ENCODE measurements at places on chromosomes 3 and 15.

DNA sequence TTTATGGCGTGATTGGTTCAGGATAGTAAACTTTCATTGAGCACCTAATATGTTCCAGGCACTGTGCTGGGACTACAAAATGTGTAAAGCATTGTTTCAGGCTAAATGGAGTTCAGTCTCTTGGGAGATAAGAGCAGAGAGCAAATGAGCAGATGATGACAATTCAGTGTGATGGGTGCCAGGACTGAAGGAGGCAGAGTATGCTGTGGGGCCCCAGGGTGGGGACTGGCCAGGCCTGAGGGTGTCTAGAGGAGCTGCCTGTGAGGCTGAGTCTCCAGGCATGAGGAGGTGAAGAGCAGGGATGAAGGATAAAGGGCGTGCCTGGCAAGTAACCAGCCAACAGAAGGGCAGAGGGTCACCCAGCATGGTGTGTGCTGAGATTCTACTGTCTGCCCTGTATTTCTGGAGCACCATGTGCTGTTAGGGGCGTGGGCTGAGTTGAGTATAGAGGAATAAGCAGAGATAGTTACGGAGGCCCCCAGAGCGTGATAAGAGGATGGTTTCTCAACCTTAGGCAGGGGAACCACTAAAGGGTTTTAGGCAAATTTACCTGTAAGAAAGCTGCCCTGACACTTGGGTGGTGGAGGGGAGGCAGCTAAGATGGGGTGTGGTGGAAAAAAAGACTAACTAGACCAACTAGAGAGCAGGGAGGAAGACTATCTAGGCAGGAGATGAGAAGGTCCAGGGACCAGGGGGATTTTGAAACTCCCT lies 38.5 kb downstream of the EPHB1 start:
- no peak for DNase-seq

GRCh38 chr3:74127256-74127655 lies 487.2 kb downstream of the CNTN3 start:
- DNase-seq: no peak

DNA sequence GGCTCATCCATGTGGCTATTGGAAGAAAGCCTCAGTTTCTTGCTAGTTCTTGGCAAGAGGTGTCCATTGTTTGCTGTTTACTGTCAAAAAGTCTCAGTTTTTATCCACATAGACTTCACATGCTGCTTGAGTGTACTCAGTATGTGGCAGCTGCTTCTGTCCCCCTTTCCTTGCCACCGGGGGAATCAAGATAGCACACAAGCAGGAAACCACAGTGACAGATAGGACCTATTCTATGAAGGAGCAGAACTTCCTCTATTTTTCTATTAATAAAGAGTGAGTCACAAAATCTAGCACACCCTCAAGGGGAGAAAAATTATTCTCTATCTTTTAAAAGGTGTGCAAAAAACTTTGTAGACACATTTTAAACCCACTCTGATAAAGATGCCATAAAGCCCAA lies 121.4 kb upstream of the GMNC start:
- no peak for DNase-seq

GRCh38 chr15:46034755-46035154 lies 399.9 kb downstream of the SQOR start:
- DNase-seq: no peak

GRCh38 chr3:15462451-15462850 lies 35.1 kb downstream of the EAF1 start:
- no peak for DNase-seq

- DNase-seq: no peak
Measured at GRCh38 chr15:90836296-90836871, 32.0 kb upstream of the FURIN start.

GRCh38 chr3:46280105-46280797 lies 38.0 kb downstream of the CCR3 start:
- no peak for DNase-seq

Measured in globus pallidus (tissue), 1 donor.